ENCODE measurements at places on chromosomes 5 and 9.

- no peak for DNase-seq
These were observed 435.9 kb downstream of the BNC2 start for GRCh38 chr9:16434526-16434925.

- peak; percentile 59 for DNase-seq
These were observed 1.4 kb downstream of the GLIS3 start for GRCh38 chr9:4298255-4299004.

DNA sequence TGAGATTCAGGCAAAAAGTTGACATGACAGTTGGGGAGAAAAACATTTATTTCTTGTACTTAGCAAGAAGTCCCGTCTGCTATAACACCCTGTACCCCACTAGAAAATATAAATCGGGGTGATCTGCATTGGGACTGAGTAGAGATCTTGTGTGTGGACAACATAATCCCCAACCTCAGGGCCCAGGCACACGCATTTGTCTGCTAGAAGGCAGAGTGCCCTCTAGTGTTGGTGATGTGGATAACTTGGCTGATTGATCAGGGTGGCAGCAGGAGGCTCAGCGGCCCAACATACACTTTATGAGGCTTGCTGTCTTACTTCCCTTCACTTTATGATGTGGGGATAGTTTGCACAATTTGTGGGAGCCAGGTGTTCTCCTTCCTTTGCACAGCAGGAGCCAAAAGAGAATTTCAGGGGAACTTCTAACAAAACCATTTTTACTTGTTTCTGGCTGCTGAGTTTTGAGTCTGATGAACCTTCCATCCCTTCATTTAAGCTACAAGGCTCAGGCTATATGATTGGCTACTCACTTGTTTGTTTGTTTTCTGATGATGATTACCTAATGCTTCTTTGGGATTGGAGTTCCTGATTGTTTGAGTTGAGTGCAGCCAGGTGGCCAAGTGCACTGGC lies 263.2 kb downstream of the DMAC1 start:
- peak; percentile 12 for DNase-seq

- DNase-seq: no peak
These were observed 131.1 kb downstream of the RMI1 start for GRCh38 chr9:84111726-84112125.

- DNase-seq: no peak
These were observed 358.9 kb upstream of the PCSK5 start for GRCh38 chr9:75531588-75531987.

DNA sequence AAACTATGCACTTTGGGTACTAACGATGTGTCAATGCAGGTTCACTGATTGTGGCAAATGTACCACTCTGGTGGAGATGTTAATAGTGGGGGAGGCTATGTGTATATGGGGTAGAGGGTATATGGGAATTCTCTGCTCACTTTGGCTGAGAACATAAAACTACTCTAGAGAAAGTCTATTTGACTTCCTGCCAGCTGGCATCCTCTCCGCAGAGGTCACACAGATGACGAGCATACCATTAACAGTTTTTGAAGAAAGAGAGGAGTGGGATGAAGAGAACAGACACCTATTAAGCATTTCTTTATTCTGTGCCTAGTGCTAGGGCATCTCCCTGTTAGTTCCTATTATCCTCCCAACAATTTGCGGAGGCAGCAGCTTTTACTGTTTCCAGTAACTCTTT lies 58.4 kb upstream of the TRIM32 start:
- DNase-seq: no peak

DNA sequence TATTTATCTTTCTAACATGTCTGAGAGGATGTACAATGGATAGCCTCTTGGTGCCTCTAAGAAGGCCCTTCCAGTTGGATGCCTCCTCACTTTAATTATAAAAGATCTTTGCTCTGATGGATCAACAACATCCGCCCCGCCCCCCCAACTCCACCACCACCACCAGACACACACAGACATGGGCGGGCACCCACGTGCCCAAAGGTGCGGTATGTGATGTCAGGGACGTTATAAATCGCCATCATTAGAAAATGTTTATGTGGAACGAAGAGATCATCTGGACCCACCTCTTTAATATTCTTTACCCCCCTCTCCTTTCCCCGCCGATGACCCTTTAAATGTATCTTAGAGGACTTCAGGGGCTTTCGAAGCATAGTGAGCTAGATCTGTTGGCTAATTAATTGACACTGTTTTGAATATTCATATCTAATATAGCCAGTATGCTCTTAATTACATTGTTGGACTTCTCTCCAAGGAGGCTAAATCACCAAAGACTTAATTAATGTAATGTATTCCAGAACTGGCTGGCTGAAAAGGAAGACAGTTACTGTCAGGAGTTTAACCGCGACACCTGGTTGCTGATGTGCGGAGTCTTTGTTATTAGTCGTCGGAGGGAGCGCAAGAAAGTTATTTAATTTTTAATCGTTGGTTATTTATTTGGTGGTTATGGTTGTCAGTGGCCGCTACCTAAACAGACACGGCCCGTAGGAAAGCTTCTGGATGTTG lies 6.1 kb upstream of the FOXB2 start:
- no peak for DNase-seq

DNA sequence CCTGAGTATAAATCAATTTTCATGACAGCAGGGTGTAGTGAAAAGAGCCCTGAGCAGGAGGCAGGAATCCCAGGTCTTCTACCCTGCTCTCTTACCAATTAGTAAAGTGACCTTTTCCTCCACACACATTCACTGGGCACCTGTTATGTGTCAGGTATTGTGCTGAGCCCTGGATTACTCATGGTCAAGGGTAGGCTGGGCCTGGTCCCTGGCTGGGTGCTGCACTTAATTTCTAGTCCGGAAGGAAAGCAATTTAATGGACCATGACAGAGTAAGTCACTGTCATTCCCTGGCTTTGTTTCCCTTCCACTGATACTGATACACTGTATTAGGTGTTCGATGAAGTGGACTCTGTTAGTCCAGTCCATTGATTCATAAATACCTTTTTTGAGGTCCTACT lies 29.1 kb upstream of the BRINP1 start:
- no peak for DNase-seq

- DNase-seq: no peak
These were observed 16.5 kb downstream of the CSF2 start for GRCh38 chr5:132090107-132090506.

- no peak for DNase-seq
These were observed 180.4 kb downstream of the ST8SIA4 start for GRCh38 chr5:100722657-100723056.

- DNase-seq: no peak
These were observed 1.6 kb upstream of the ASPN start for GRCh38 chr9:92483627-92484545.

DNA sequence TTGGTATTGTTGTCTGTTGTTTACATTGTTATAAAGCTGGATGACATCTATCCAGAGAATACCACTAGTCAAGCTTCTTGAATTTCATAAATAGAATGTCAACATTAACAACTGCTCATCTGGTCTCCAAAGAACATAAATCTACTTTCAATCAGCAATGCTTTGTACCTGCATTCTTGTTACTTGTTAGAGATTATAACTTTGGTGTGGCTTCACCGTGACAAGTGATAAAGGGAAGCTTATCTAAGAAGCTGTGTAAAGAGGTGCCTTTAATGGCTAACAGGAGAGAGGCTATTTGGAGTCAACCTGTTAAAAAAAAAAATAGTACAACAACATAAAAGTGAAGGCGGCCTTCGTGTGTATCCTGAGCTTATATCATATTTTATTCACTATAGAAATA lies 41.8 kb downstream of the MUSK start:
- DNase-seq: no peak

DNA sequence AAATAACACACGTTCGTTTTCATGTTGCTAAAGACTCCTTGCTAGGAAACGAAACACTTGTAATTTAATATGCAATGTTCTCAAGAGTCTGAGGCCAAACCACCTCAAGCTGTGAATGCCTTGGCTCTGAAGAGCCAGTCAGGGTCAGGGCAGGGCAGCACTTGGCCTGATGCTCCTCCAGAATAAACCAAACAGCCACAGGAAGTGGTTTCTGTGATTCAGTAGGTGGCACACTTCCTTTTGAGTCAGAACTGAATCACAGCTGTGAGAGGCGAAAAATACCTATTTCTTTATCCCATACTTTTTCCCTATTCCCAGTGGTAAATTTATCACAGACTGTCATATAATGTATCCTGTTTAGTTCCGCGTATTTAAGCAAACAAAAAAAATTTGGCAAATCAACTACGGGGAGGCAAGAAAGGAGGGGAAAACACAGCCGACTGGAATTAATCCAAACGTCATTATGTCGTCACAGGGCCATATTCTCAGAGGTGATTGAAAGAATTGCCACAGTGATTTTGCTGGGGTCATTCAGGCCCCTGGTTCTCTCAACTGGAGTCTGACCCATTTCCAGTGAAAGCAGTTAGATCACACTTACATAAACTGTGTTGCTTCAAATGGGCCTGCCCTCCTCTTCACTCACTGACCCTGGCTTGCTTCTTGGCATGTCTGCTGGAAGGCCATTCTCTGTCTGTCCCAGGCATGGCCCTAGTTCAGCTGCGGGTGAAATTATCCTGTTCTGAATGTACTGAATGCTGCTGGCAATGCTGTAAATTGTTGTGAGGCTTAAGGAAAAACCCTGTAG lies 71.2 kb downstream of the ARRDC3 start:
- no peak for DNase-seq

- no peak for DNase-seq
These were observed 4.1 kb upstream of the GRAMD2B start for GRCh38 chr5:126419102-126419501.

DNA sequence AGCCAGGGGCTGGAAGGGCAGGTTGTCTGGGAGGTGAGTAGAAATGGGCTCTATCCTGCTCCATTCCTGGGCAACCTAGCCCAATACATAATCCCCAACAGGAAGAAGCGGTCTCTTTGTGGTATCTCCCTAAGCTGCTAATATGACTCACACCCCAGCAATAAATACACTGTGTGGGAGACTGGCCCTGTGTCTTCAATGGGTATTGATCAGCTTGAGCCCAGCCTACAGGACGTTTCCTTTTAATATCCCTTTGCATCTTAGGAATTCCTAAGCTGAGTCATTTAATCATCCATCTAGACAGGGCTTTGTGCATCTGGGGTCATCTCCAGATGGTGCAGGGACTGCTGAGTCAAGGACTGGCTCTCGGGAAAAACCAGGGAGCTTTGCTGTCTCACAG lies 207.0 kb upstream of the PANK3 start:
- DNase-seq: no peak

GRCh38 chr5:171306781-171307591 lies 2.1 kb upstream of the TLX3 start:
- peak; percentile 21 for DNase-seq

GRCh38 chr5:25362799-25363198 lies 718.0 kb upstream of the CDH10 start:
- no peak for DNase-seq

GRCh38 chr9:71758277-71758676 lies 10.0 kb downstream of the CEMIP2 start:
- no peak for DNase-seq

- no peak for DNase-seq
These were observed 653.4 kb downstream of the ANXA1 start for GRCh38 chr9:73805111-73805510.

GRCh38 chr5:143880178-143880577 lies 68.2 kb downstream of the HMHB1 start:
- no peak for DNase-seq

DNA sequence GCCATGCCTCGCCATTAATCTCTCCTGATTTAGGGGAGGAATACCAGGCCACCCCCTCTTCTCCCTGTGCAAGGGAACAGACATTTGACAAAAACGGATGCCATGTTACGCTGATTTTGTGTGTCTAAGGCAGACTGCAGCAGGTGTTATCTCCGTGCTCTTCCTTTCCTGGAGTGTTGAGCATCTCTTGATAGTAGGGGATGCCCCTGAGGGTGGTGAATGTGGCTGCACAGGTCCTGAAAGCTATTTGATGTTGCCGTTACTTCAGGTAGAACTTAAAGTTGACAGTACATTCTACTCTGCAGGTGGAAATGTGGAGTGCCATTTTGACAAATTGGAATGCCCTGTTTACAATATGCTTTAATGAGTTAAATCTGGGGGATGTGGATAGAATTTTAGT lies 21.5 kb downstream of the TENT4A start:
- DNase-seq: no peak

- DNase-seq: peak; percentile 11
These were observed 36.9 kb upstream of the MED27 start for GRCh38 chr9:132116583-132116982.

- DNase-seq: no peak
These were observed 26.0 kb downstream of the BASP1 start for GRCh38 chr5:17243287-17244063.

GRCh38 chr5:135568246-135568645 lies 10.5 kb downstream of the CXCL14 start:
- DNase-seq: no peak

Data from NCI-H526 (cell line).